ENCODE measurements at places on chromosomes 1 and 21.

DNA sequence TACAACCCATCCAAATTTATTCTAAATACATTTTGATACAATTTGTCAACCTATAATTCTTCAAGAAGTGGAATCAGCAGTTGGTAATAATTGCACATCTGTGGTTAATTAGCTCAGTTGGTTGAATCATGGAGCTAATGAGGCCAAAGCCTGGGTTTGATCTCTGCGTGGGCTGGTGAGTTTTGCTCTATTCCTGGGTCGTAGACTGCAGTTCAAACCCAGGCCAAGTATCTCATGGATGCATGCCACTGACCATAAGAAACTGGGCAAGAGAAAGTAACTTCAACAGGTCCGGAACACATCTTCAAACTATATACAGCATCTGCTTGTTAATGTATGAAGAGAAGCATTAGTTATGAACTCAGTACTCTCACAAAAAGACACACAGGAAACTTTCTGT lies 779.7 kb downstream of the USP25 start:
- no peak for DNase-seq

DNA sequence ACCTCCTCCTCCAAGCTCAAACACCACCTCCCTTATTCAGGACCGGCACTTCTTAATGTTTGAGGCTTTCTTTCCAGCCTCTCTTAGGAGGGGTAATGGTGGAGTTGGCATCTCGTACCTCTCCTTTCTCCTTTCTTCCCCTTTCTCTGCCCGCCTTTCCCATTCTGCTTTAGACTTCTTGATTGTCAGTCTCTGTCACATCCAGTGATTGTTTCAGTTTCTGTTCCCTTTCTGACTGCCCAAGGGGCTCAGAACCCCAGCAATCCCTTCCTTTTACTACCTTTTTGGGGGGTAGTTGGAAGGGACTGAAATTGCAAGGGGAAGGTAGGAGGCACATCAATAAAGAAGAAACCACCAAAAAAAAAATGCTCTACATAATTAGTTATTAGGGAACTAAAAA lies 5.6 kb downstream of the ELK4 start:
- DNase-seq, result peak; percentile 61

GRCh38 chr1:101993710-101994109 lies 3.0 kb downstream of the OLFM3 start:
- DNase-seq, result no peak

DNA sequence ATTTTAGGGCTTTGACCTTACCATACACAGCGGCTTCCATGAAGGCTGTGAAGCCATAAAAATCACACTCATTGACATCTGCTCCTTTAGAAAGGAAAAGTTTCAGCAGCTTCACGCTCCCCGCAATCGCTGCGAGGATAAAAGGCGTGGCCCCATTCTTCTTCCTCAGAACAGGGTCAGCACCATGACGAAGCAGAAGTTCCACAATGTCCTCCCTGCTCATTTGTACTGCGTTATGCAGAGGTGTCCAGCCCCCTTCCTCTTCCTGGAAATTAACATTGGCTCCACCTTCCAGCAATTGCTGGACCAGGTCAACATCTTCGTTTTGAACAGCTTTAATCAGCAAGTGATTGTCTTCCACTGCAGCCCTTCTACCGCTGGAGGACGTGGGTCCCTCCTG lies 2.7 kb downstream of the RNASEL start:
- DNase-seq, result no peak

- DNase-seq, result no peak
These were observed 116.7 kb downstream of the RUSC1 start for GRCh38 chr1:155437405-155437804.

Data from pons (tissue), 1 donor.